Central memory CD4-positive, alpha-beta T cell (primary cell): ENCODE measurements at places on chromosomes 6 and 20.

DNA sequence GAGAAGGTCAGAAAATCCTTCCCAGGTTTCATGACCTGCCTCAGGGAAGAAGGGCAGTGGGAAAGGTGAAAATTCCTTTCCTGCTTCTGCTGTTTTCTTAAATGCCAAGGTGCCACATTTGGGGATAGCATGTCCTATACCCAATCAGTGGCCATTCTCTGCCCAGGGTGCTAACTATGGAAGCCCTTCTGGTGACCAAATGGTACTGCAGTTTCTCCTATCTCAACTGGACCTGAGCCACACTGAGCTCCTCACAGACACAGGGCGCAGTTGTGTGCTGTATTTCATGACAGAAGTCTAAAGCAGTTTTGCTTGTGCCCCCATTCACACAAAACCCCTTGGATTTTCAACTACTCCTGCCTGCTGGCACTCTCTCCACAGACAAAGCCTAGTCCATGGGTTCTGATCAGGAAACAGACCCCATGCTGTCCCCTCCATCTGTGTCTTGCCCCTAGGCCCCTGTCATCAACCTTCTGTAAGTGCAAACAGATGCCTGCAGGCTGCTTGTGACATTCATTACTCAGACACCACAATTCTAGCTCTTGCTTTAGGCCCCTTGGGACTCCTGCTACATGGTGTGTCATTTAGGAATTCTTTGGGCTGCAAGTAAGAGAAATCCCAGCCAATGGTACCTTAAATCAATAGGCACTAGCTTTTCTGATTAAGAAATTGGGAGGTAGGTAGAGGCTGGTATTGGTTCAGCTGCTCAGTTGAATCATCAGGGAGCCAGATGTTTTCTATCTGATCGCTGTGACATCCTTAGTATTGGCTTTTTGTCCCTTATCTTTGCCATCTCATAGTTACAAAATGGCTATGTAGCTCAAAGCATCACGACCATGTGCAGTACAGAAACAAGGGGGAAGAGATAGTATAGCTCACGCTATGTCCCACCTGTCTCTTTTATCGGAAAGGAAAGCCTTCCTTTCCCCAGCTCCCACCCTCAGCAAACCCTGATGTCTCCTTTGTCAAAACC lies 147.8 kb downstream of the CD83 start:
- DNase-seq = no peak

- peak; percentile 64 for DNase-seq
These were observed 101.5 kb downstream of the NOL4L start for GRCh38 chr20:32483351-32484224.

DNA sequence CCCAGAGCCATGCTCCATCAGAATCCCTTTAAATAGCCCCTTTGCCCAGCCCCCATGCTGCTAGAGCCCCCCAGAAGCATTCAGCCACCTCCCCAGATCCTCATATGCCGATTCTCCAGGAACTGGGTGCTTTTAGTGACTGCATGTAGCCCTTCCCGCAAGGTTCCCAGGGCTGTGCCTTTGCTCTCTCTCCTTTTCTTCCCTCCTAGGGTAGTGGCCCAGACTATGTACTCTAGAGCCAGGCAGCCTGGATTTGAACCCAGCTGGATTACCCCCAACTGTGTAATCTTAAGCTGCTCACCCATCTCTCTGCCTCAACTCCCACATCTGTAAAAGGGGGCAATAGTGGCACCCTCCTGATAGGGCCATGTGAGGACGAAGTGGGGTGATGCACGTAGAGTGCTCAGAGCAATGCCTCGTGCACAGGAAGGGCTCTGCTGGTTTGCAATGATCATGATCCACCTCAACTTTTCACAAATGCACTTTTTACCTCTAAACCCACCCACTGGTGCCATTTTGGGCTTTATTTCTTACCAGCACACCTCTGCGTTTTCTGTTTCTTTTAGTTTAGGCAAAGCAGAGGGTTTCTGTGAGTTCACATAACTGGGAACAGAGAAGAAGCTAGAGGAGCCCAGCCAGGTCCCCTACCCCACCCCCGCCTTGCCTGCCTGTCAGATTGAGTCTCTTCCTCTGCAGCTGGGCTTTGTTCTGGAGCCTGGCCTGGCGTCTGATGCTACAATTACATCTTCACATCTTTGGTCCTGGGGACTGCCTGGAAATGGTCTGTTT lies 396.5 kb downstream of the RNGTT start:
- no peak for DNase-seq

DNA sequence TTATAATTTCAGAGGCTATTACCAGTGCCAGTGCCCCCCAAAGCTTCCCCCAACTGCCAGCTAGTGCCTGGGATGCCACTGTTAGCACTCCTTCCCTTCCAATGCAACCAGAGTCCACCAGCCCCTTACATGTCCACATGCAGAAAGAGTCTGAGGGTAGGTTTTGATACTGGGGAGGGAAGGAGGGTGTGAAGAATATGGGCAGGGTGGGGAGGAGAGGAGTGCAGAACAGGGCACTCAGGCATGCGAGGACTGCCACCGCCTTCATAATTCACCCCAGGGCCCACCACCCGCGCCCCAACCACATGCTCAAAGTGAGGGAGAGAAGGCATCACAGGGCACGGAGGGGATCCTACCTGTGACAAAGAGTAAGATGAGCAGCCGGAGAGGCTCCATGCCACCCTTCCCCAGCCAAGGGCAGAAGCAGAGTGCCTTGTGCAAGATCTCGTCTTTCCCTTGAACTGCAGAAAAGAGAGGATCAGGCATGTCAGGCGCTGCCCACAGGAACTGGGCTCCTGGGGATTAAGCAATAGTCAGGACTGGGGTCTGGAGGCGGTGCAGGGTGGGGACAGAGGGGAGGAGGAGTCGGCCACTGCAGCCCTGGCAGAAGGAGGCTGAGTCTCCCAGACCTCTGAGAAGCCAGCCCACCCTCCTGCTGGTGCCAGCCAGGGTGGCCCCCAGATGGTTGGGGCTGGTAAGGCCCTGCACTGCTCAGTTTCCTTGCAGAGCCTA lies at the start of gene TREM2:
Gene TREM2, minus strand, starts transcription at position 430 of the 732 bp plus-strand sequence. Its CDS starts 34 bp downstream, at position 396.
- DNase-seq = no peak

- no peak for DNase-seq
These were observed 15.2 kb upstream of the NOP56 start for GRCh38 chr20:2637246-2637645.
